ENCODE measurements at places on chromosomes 3 and 15.

- DNase-seq, result no peak
These were observed 17.7 kb downstream of the EEFSEC start for GRCh38 chr3:128170866-128171516.

- DNase-seq, result no peak
These were observed 4.8 kb downstream of the VIPR1 start for GRCh38 chr3:42507252-42507651.

DNA sequence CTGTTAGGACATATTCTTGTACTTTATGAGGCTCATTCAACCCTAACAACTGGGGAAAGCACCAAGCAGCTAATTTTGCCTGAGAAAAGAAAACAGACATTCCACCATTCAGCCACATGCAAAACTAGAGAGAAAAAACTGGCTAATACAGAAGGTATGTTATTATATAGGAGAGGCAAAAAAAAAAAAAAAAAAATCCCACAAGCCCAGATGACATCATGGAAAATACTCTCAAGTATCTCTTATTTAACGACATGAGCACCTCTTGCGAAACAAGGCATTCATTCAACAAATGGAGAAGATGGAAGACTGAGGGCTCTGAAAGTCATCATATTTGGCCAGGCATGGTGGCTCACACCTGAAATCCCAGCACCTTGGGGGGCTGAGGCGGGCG lies 61.5 kb downstream of the PRICKLE2 start:
- DNase-seq, result no peak

DNA sequence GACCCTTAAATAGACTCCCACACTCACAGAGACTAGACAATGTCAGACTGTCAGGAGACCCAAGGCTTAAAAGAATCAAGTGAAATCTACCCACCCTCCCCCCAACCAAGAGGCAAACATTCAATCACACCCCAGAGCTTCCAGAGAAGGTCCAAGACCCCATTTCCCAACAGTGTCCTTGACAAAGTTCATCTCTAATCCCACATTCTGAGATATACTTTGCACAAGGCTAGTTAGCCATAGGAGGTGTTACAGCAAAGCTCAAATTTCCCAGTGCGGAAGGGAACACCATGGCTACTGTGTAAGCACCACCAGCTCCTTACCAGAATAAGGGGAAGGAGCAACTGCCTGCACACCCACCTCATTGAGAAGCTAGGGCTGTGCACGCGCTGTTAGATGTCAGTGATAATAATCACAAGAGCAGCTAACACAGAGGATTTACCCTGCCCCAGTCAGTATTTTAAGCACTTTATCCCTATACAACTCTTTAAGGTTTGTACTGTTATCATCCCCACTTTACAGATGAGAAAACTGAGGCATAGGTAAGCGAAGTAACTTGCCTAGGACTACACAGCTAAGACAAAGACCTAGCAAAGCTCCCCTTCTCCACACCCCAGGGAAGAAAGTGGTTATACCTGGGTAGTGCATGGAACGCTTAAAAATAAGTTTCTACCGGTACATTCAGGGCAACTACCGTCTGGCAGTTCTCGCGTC lies 17.3 kb downstream of the SPATA12 start:
- DNase-seq, result no peak

GRCh38 chr3:49738067-49738713 lies 14.4 kb upstream of the GMPPB start:
- DNase-seq, result no peak
